ENCODE measurements at places on chromosomes 1 and 21. TPM values are rescaled to one million over a fixed set of nuclear protein-coding genes. Genes with fewer than 3 reads are reported as not detected.

VWA5B1 gene
- 1.9 TPM for polyA plus RNA-seq

ADORA1 gene
- 3.8 TPM for polyA plus RNA-seq

ROR1 gene
- polyA plus RNA-seq = 33.1 TPM

RASSF5 gene
- polyA plus RNA-seq = 6.4 TPM

DOP1B gene
- polyA plus RNA-seq = 6.1 TPM

CLCA1 gene
- polyA plus RNA-seq = not detected

GFI1 gene
- polyA plus RNA-seq = 0.22 TPM

ADSS2 gene
- 61.7 TPM for polyA plus RNA-seq

SLC5A9 gene
- 18.7 TPM for polyA plus RNA-seq

KIF21B gene
- polyA plus RNA-seq = 2.4 TPM

MED8 gene
- 39.9 TPM for polyA plus RNA-seq

EDARADD gene
- polyA plus RNA-seq = 6.2 TPM

Data from left renal pelvis (tissue), 4 donors.